ENCODE measurements at places on chromosomes 11 and 22.

- DNase-seq = no peak
These were observed 397 bp downstream of the OR52N2 start for GRCh38 chr11:5809122-5809519.

- DNase-seq = no peak
These were observed 144.7 kb upstream of the LMO1 start for GRCh38 chr11:8408151-8408941.

GRCh38 chr22:37999640-38000272 is 15.4 kb upstream of the SOX10 start:
- DNase-seq = no peak

- DNase-seq = peak; percentile 61
These were observed 9.4 kb downstream of the DRD2 start for GRCh38 chr11:113465786-113466185.

- DNase-seq = no peak
These were observed 22.7 kb downstream of the GRAMD1B start for GRCh38 chr11:123452794-123453193.

GRCh38 chr11:69837791-69838190 is 18.6 kb upstream of the FGF3 start:
- no peak for DNase-seq

- DNase-seq = peak; percentile 68
These were observed 683 bp upstream of the FADS3 start for GRCh38 chr11:61892085-61892370.

DNA sequence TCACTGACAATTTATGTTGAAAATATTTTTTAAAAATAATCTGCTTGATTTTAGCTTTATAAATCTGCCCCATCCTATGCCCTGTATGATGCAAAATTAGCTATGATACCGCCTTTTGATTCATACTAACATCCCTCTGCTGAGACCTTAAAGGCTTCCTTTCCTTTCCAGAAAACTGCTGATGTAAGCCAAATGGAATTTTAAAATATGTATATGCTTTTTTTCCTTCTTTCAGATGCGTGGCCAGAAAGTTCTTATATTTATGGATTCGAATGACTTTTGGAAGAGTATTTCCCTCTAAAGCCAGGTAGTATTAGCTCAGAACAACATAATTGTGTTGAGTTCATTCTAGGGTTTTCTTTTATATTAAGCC is 34.5 kb downstream of the SFI1 start:
- no peak for DNase-seq

GRCh38 chr11:134199531-134199930 is 24.2 kb downstream of the NCAPD3 start:
- no peak for DNase-seq

DNA sequence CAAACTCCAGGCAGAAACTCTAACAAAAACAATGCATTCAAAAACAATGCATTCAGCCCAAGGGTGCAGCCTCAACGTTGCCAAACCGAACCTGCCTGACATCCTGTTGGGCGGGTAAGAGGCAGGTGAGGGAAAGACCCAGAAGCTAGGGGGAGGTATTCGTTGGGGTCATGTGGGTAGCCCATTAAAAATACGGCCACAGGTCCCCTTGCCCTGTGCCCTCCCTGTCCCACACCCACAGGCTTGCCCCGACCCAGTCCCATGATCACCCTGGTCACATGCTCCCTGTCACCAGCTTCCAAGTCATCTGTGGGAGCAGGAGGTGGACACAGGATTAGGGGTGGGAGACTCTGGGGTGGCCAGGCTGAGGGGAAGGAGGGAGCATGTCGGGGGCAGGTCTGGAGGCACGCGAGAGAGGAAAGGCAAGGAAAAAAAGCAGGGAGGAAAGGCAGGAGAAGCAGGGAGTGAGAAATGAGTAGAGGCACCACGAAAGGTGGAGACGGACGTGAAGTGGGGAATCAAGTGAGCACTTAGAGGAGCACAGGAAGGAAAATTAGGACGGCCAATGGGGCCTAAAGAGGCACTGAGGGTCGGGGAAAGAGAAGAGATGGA is 683 bp downstream of the PLA2G6 start:
- DNase-seq = no peak

GRCh38 chr11:78177216-78177615 is 11.2 kb downstream of the KCTD21 start:
- no peak for DNase-seq

DNA sequence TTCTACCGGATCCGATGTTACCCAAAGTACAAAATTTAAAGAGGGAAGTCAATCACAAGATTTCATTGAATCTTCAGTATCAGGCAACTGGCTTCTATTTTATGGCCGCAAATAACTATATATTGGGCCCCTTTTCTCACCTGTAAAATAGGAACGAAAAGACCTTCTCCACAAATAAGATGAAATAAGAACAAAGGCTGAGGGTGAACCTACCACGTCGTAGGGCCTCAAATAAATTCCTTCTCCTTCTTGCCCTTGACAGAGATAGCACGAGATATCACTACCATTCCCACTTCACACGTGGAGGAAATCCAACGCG is 794 bp upstream of the EMSY start:
- no peak for DNase-seq

- DNase-seq = no peak
These were observed 7.9 kb upstream of the OR56B4 start for GRCh38 chr11:6099577-6099976.

- DNase-seq = no peak
These were observed 378.1 kb downstream of the CADM1 start for GRCh38 chr11:115126092-115126491.

- peak; percentile 58 for DNase-seq
These were observed 28.5 kb upstream of the ALKBH3 start for GRCh38 chr11:43852057-43852636.

Data from NCI-H146 (cell line).